ENCODE measurements at places on chromosomes 5 and 9. TPM values are rescaled to one million over a fixed set of nuclear protein-coding genes. Genes with fewer than 3 reads are reported as not detected.

DNA sequence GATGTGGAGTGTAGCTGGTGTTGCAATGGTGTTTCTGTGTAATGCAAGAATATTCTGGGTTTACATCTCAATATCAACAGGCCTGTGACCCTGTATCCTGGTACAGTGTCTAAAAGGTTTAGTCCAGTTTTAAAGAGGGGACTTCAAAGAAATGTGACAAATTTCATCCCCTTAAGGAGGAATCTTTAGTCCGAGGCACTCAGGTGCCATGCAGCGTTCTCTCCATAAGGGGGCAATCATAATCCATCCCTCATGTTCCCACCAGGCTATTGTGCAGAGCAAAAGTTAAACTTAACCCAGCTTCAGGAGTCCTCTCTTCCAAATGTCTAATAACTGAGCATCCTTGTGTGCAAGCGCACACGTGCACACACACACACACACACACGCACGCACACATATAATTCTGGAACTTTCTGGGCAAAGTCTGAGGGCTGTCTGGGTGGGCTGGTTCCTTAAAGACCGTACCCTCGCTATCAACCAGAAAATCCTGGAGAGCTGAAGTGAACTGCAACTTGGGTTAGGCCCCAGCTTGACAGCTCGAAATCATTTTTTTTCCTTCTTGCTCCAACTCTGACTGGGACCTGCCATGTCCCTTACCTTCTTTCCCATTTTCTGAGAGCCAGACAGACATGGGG lies 46.0 kb downstream of the CRB2 start:
- no peak for DNase-seq

GRCh38 chr5:95086927-95087815 lies 197.7 kb downstream of the MCTP1 start:
- DNase-seq = no peak

GRCh38 chr9:134360897-134361296 lies 34.6 kb downstream of the RXRA start:
- peak; percentile 73 for DNase-seq

DNA sequence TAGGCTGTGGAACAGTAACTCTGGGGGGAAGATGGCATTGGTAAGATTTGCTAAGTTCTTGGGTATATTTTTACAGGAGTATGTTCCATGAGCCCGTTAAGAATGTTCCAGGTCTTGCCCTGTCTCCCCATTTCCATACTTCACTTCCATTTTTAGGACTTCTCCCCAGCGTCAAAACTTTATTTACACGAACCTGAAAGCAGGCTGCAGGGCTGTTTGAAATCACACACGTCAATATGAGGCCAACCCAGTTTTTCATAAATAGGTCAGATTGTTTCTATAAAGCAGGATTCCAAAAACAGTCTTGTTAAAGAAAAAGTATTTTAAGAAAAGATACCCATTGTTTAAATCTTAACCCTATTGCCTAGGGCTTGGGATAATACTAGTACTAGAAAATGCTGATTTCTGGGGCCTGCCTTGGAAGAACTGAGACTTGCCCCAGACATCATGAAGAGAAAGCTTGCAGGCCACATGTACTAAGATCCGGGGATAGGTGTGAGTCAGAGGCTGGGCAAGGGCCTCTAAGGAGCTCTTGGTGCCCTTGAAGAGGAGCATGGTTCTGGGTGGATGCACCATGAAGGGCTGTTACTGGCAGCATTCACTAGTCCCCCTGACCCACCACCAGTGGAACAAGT lies 24.2 kb downstream of the TRIO start:
- DNase-seq = peak; percentile 31

DNA sequence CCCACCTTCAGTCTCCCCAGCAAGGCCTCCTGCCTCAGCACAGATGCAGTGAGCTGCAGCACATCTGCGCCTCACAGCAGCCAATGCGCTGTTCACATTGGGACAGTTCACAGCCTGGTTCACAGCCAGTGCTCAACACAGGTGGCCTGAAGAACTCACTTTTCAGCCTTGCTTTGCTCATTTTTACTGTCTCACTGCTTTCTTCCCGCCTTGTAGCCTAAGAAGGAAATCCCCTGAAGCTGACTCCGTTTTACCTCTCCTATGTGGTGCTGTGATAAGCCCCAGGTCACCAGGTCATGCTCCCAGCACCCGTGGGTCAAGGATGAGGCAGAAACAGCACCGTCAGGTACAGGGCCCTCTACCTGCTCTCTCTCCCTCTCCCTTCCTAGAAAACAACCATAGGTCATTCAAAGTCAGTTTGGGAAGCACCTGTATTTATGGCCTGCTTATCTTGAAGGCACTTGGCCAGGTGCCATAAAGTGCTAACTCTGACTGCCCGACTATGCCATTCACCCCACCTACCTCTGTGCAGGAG lies 1.1 kb downstream of the GCNT4 start:
- no peak for DNase-seq

GRCh38 chr9:127872369-127873222 lies 4.9 kb downstream of the AK1 start:
- DNase-seq = no peak

- no peak for DNase-seq
These were observed 375.8 kb downstream of the ZNF608 start for GRCh38 chr5:124370601-124371000.

DNA sequence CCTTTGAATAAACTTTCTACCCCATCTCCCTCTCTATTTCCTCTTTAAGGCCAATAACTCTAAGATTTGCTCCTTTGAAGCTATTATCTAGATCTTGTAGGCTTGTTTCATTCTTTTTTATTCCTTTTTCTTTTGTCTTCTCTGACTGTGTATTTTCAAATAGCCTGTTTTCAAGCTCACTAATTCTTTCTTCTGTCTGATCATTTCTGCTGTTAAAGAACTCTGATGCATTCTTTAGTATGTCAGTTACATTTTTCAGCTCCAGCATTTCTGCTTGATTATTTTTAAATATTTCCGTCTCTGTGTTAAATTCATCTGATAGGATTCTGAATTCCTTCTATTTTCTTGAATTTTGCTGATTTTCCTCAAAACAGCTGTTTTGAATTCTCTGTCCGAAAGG lies 15.3 kb upstream of the LIX1 start:
- DNase-seq = no peak

GRCh38 chr9:4214486-4214885 lies 85.4 kb downstream of the GLIS3 start:
- DNase-seq = no peak

GRCh38 chr5:119397518-119398380 lies 41.9 kb downstream of the TNFAIP8 start:
- no peak for DNase-seq

GADD45G gene
- total RNA-seq = 2.4 TPM

DBH gene
- not detected for total RNA-seq

All from PC-9 (cell line).